ENCODE measurements at places on chromosomes 7 and 10. TPM values are rescaled to one million over a fixed set of nuclear protein-coding genes. Genes with fewer than 3 reads are reported as not detected.

Gene DDC
- not detected for total RNA-seq

DNA sequence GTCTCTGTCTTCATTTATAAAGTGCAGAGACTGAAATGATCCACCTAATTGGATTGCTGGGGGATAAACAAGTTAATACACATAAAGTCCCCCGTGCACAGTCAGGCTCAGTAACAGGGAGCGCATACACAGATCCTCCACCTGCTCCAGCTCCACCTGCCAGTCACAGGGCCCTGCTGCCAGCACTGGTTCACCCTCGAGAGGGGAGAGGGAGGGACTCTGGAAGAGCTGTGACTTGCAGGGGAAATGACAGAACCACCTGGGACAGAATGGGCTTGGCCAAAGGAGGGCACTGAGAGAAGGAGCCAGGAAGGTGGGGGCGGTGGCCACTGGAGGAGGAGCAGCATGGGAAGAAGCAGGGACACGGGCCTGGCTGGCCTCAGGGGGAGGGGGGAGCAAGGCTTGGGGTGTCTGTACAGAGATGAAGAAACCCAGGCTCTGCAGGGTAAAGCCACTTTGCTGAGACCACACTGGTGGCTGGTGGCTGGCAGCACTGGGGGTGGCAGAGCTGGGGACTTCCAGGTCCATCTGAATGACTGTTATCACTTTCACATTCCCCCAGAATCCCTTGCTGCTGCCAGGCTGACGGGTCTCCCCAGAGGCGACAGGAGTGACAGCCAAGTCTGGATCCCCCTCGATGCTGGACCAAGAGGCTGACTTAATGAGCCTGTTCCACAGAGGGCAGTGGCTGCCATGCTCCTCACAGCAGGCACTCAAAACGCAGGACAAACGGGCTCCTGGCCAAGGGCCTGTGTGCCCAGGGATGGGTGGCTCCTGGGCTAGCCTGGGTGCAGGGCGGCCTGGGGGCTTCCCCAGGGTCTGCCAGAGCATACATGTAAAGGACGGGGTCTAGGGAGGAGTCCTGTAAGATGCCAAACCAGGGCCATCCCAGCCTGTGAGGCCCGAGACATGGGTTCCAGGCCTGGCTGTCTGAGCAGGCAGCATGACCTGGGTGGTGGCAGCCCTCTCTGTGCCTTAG is 151.1 kb downstream of the SH3PXD2A start:
- H3K27me3 ChIP-seq: no peaks in the 10 kb centered on the region
- no peak overlapping the region for H3K27ac ChIP-seq
- H3K4me1 ChIP-seq: no peaks in the 10 kb centered on the region
- no peaks in the 10 kb centered on the region for H3K36me3 ChIP-seq
- no peak for DNase-seq

DNA sequence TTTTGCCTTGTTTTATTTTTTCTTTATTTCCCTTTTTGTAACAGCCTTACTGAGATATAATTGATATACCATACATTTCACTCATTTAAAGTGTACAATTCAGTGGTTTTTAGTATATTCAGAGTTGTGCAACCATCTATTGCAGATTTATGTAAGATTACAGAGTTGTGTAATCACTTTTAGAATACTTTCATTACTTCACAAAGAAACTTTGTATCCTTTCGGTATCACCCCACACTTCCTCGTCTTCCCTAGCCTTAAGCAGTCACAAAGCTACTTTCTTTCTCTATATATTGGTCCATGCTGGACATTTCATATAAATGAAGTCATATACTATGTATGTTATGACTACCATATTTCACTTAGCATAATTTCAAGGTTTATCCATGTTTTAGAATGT is 74.6 kb downstream of the ATRNL1 start:
- H3K27me3 ChIP-seq: no peaks in the 10 kb centered on the region
- H3K36me3 ChIP-seq: peaks cover 9% of the 10 kb centered on the region
- DNase-seq: no peak
- no peak overlapping the region for H3K4me3 ChIP-seq
- no peak overlapping the region for H3K27ac ChIP-seq

DNA sequence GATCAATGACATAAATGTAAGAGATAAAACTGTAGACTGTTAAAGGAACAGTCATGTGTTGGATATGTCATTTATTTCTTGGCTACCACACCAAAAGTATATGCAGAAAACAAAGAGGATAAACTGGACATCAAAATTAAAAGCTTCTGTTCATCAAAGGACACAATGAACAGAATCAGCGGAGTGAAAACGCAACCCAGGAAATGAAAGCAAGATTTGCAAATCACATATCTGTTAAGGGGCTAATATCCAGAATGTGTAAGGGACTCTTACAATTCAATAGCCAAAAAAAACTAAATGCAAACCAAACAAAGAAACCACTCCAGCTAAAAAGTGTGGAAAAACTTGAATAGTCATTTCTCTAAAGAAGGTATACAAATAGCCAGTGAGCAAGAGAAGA is 164.3 kb downstream of the ZMYND11 start:
- H3K27me3 ChIP-seq: no peaks in the 10 kb centered on the region
- H3K4me1 ChIP-seq: no peaks in the 10 kb centered on the region
- H3K27ac ChIP-seq: no peak overlapping the region
- H3K4me3 ChIP-seq: no peak overlapping the region
- DNase-seq: no peak

DNA sequence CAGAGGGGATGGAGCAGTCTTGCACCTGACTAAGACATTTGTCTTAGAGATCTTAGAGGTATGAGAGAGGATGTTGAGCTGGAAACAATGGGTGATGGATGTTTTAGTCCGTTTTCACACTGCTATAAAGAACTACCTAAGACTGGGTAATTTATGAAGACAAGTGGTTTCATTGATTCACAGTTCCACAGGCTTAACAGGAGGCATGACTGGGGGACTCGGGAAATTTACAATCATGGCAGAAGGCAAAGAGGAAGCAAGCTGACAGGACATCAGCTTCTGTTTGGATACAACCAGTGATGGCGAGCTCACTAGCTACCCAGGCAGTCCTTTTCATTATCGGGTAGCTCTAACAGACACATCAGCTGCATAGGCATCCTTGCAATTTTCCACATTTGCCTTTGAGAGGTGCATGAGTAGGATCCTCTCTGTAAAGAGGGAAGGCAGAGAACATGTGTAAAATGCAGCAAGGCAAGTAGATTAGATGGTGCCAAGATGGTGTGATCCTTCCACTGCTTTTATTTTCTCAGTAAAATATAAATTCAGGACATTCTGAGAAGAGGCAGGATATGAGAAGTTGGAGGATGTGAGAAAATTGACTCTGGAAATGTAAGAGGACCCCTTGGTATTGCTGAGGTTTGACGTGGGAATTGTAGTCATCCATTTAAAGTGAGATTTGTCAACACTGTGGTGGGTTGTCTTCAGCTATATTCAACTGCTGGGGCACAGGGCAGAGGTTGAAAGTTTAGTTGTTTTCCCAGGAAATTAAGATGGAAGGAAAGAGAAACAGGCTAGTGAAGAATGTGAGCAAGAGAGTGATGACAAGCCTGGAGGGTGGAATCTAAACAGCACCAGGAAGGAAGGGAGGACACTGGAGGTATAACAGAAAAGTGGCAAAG is 1140.0 kb upstream of the AUTS2 start:
- no peak overlapping the region for H3K27ac ChIP-seq
- no peak for DNase-seq
- no peak overlapping the region for H3K4me3 ChIP-seq
- no peaks in the 10 kb centered on the region for H3K4me1 ChIP-seq

DNA sequence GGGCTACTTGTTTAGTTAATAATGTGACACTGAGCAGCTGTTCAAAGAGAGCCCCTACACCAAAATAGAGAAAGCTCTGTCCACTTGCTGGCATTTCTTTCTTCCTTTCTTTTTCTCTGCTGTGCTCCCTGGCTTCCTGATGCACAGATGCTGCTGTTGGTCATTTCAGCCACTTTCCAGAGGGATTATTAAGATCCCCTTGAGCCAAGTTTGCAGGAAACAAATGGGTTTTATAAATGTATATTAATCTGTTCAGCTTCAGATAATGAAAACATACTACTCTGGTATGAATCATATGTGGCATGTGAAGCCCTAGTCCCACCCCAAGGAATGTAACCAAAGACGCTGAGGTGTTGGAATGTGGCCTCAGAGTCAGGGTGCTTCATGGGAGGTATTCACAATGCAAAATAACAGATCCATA is 638.2 kb upstream of the FZD8 start:
- H3K4me1 ChIP-seq: 0 out of 2 replicates have a peak, but pooled peaks cover 4% of the 10 kb centered on the region
- H3K27ac ChIP-seq: no peak overlapping the region
- no peak overlapping the region for H3K4me3 ChIP-seq
- DNase-seq: no peak
- H3K36me3 ChIP-seq: peaks cover 12% of the 10 kb centered on the region
- no peaks in the 10 kb centered on the region for H3K27me3 ChIP-seq

DNA sequence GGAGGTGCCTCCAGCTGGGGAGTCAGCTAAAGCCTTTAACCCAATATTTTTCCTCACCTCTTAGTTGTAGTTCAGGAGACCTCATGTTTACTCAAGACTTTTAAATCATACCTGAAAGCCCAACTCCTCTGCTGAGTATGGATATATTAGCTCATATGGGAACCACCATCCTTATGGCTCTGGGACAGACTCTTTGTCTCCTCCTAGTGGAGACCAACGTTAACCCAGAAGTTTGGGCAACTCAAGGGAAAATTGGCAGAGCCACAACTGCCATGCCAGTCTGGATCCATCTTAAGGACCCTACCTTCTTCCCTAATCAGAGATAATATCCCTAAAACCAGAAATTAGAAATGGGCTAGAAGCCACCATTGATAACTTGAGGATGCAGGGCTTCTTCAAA is 80.8 kb downstream of the TMEM106B start:
- no peak overlapping the region for H3K27ac ChIP-seq
- DNase-seq: no peak
- peaks cover 21% of the 10 kb centered on the region for H3K36me3 ChIP-seq
- no peaks in the 10 kb centered on the region for H3K27me3 ChIP-seq
- H3K4me3 ChIP-seq: no peak overlapping the region

GRCh38 chr7:37220664-37221063 is 228.0 kb downstream of the ELMO1 start:
- H3K27ac ChIP-seq: peak overlapping the region; percentile 44
- H3K27me3 ChIP-seq: no peaks in the 10 kb centered on the region
- peaks cover 42% of the 10 kb centered on the region for H3K4me1 ChIP-seq
- no peaks in the 10 kb centered on the region for H3K36me3 ChIP-seq
- H3K4me3 ChIP-seq: no peak overlapping the region

Gene NKX6-2
- 0.21 TPM for total RNA-seq

Gene ANKRD61
- not detected for total RNA-seq

- H3K27me3 ChIP-seq: no peaks in the 10 kb centered on the region
- H3K4me3 ChIP-seq: no peak overlapping the region
- no peak for DNase-seq
- no peak overlapping the region for H3K27ac ChIP-seq
Observed at GRCh38 chr7:13259930-13260329, 572.5 kb downstream of the ARL4A start.

Gene PRSS37
- total RNA-seq: not detected

- DNase-seq: no peak
- H3K27me3 ChIP-seq: no peaks in the 10 kb centered on the region
- no peaks in the 10 kb centered on the region for H3K4me1 ChIP-seq
Observed at GRCh38 chr7:72492461-72493065, 80.4 kb upstream of the CALN1 start.

DNA sequence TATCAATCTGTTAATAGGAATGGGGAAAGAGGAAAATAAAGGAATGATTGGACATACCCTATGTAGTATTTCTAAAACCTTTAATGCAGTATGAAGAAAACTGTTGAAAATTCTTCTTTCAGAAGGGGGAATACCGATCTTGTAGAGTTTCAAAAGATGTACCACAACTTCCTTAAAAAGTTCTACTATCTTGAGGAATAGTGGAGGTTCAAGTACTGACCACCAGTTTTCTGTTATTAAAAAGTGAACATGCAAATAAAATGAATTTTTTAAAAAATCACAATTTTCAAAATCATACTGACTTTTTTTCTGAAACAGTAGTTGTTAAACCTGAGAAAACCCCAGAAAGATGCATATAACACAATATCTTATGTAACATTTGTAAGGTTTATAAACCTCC is 86.5 kb downstream of the HERC4 start:
- H3K4me1 ChIP-seq: no peaks in the 10 kb centered on the region
- H3K4me3 ChIP-seq: no peak overlapping the region
- H3K27ac ChIP-seq: no peak overlapping the region
- DNase-seq: no peak
- H3K36me3 ChIP-seq: peaks cover 25% of the 10 kb centered on the region

Gene ZNF365
- 0.39 TPM for total RNA-seq

DNA sequence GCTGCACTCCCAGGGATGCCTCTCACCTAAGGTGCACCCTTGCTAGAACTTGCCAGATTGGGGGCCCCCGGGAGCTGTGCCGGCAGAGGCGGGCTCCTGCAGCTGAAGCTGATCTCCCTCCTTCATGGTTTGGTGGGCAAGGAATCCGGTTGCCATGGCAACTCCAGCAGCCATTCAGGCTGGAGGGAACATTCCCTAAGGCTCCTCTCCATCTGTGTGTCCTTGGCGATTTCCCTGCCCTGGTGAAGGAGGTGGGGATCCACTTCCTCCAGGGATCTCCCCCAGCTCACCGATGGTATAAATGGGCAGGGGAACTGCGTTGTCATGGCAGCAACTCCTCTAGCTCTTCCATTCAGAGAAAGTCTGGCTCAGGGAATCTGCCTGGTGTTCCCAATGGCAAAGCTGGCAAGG is 49.6 kb upstream of the GPR158 start:
- peaks cover 17% of the 10 kb centered on the region for H3K36me3 ChIP-seq
- H3K27ac ChIP-seq: no peak overlapping the region
- H3K4me1 ChIP-seq: no peaks in the 10 kb centered on the region
- H3K27me3 ChIP-seq: no peaks in the 10 kb centered on the region
- H3K4me3 ChIP-seq: no peak overlapping the region

DNA sequence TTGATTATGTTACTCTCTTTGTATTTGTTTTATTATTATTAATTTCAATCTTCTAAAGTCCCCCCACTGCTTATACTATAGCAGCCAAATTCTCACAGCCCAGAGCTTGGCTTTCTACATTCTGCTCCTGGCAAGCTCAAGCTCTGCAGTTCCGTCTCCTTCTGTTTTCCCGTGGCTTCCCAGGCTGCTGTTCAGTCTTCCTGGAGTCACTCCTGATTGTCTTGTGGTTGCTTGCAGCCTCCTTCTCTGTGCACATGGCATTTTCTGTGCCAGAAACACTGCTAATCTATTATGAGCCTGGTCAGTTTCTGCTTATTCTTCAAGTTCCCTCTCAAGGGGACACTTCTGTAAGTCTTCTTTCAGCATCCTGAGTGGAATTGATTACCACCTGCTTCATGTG is 533.7 kb upstream of the IGFBP3 start:
- no peaks in the 10 kb centered on the region for H3K27me3 ChIP-seq
- no peak overlapping the region for H3K27ac ChIP-seq
- H3K36me3 ChIP-seq: 0 out of 2 replicates have a peak, but pooled peaks cover 3% of the 10 kb centered on the region
- no peaks in the 10 kb centered on the region for H3K4me1 ChIP-seq
- DNase-seq: no peak
- no peak overlapping the region for H3K4me3 ChIP-seq

GRCh38 chr10:77355844-77356243 is 281.8 kb downstream of the KCNMA1 start:
- H3K27me3 ChIP-seq: no peaks in the 10 kb centered on the region
- H3K4me1 ChIP-seq: no peaks in the 10 kb centered on the region
- no peak for DNase-seq
- H3K27ac ChIP-seq: no peak overlapping the region

- H3K27me3 ChIP-seq: no peaks in the 10 kb centered on the region
- H3K4me1 ChIP-seq: no peaks in the 10 kb centered on the region
- no peak overlapping the region for H3K4me3 ChIP-seq
- DNase-seq: no peak
- no peaks in the 10 kb centered on the region for H3K36me3 ChIP-seq
Observed at GRCh38 chr7:102222445-102222844, 64.2 kb upstream of the SH2B2 start.

Gene CFAP58
- total RNA-seq: 0.92 TPM

GRCh38 chr10:101906586-101907183 is 63.1 kb upstream of the KCNIP2 start:
- no peak overlapping the region for H3K27ac ChIP-seq
- no peak for DNase-seq
- no peak overlapping the region for H3K4me3 ChIP-seq

Measured in WTC11 (cell line).